ENCODE measurements at places on chromosomes 1 and 21.

GRCh38 chr1:231534703-231535159, 6.3 kb downstream of the TSNAX start:
- no peak for DNase-seq

DNA sequence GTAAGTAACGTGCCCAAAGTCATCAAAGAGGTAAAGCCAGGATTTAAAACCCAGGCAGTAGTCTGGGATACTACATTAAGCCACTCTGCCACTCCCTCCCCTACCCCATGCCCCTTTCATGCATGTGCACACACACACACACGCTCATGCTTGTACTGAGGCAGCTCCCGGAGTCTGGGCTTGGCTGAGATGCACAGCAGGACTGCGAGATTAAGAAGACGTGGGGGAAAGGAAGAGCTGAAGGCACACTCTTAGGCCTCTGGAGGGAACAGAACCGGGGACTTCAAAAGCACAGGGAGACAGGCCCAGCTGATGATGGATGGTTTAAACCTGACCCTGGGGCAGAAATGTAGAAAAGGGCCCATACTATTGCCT, 98.3 kb downstream of the GLIS1 start:
- no peak for DNase-seq

DNA sequence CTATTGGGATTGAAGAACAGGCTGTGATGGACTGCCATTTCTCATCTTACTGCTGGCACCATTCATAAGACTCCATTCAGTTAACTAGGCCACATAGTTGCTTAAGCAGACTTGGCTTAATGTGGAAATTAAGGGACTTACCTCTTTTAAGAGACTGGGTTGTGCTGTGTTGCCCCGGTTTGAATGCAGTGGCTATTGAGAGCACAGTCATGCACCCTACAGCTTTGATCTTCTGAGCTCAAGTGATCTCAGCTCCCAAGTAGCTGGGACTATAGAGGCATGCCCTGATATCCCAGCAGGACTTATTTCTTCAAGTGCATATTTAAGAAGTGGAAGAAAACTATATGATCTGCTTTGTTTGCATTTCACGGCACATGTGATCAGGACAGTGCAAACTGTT, 181.1 kb downstream of the RASAL2 start:
- no peak for DNase-seq

DNA sequence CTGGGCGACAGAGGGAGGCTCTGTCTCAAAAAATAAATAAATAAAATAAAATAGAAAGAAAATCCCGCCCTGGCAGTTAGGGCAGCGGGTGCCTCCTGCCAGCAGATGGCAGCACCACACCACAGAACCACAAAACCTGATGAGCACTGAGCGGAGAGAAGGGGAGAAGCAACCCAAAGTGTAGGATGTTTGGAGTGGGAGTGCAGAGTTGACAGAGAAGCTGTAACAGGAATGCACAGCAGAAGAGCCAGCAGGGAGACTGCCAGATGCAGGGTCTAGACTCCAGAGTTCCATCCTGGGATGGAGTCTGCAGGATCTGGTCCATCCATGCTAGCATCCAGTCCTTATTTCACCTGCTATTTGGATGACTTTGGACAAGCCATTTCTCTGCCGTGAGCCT, 29.7 kb upstream of the KIRREL1 start:
- peak; percentile 62 for DNase-seq

- no peak for DNase-seq
Observed at GRCh38 chr1:60965280-60965854, 117.0 kb upstream of the NFIA start.

- DNase-seq, result no peak
Observed at GRCh38 chr1:74652711-74653139, 20.9 kb downstream of the ERICH3 start.

DNA sequence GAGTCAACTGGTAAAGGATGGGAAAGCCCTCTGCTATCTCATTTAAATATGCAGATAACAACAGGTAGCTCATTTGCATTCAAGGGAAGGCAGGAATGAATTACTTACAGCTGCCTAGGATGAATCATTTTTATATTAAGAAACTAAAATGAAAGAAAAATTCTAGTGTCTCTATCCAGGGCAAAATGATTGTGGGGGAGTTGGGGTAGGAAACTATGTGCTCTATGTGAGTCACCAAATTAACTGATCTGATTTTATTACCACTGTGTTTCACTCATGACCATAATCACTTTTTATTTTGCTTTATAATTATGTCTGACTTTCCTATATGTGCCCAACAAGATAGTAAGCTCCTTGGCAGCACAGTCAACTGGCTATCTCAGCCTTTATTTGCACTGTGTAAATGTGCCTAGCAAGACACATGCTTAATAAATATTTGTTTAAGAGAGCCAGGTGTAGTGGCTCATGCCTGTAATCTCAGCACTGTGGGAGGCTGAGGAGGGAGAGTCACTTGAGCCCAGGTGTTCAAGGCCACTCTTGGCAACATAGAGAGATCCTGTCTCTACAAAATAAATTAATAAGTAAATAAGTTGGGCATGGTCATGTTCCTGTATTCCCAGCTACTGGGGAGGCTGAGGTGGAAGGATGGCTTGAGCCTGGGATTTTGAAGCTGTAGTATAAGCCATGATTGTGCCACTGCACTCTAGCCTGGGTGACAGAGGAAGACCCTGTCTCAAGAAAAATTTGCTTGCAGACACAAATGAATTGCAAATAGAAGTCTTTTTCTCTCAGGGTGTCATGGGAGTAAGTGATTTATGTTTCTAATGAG, 84.1 kb downstream of the SPAG17 start:
- DNase-seq, result no peak

DNA sequence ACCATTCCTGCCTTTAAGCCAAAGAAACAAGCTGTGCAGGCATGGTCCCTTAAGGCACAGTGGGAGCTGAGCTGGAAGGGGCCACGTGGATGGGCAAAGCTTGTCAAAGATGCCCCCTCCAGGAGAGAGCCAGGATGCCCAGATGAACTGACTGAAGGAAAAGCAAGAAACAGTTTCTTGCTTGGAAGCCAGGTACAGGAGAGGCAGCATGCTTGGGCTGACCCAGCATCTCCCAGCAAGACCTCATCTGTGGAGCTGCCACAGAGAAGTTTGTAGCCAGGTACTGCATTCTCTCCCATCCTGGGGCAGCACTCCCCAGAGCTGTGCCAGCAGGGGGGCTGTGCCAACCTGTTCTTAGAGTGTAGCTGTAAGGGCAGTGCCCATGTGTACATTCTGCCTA, 1.3 kb upstream of the SLC50A1 start:
- no peak for DNase-seq

GRCh38 chr1:44939061-44939460, 47.3 kb downstream of the EIF2B3 start:
- no peak for DNase-seq

DNA sequence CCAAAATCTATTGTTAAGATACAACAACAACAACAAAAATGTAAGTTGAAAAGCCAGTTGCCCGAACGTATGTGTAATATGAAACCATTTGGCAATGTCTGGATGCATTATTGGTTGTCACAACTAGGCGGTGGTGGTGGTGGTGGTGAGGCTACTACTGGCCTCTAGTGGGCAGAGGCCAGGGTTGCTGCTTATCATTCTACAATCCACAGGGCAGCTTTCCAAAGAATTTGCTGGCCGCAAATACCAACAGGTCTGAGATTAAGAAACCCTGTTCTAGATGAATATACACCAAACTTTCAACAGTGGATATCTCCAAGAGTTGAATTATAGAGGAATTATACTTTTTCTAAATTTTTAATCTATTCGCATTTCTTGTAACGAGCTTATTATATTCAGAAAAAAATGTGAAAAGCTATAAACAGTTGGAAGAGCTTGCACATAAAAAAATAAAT, 26.8 kb upstream of the ZNF697 start:
- no peak for DNase-seq

- no peak for DNase-seq
Observed at GRCh38 chr1:242556759-242557158, 32.3 kb upstream of the PLD5 start.

DNA sequence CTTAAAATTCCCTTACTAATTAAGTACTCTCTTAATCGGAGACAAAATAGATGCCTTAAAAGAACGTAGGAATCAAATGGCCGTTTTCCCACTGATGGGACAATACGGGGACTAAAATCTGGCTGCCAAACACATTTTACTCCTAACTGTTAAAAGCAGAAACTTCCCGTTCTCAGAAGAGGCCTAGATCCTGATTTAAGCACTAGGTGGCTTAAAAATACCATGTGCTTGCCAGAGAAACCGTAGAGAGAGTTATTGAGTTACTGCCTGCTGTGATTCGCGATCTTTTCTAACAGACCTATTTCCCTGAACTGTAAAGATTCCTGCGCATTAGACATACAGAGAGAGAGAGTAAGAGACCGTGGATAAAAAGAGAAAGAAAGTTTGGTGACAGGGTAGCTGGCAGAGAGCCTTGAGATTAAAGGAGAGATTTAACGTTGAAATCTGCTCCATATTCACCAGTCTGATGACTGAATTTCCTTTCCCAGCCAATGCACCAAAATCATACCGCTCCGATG, 54.4 kb upstream of the STUM start:
- no peak for DNase-seq

DNA sequence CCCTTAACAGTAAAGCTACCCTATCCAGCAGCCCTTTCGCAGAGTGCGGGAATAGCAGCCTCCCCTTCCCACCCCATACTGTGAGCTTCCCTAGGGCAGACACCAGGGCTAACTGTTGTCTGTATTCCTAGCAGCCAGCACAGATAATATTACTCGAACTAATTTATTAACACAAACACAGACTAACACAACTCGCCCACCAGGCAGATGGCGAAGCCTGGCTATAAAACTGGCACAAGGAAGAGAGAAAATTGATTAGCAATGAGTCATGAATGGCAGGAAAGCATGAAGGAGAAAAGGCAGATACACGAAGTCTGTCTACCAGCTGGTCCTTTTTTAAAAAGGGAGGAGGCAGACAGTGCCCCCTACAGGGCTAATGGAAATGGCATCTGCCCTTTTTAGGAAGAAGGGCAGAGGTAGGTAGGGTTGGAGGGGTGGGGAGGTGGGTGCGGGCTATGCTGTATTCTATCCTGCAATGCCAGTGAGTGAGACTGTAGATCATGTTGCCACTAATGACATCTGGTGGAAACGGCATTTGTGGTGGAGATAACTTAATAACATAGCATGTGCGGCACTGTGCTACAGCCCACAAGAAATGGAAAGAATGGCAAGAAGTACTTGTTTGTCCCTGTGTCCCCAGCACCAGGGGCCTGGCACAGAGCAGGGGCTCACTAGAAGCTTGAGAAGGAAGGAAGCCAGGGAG, 30.6 kb upstream of the CTPS1 start:
- peak; percentile 67 for DNase-seq

DNA sequence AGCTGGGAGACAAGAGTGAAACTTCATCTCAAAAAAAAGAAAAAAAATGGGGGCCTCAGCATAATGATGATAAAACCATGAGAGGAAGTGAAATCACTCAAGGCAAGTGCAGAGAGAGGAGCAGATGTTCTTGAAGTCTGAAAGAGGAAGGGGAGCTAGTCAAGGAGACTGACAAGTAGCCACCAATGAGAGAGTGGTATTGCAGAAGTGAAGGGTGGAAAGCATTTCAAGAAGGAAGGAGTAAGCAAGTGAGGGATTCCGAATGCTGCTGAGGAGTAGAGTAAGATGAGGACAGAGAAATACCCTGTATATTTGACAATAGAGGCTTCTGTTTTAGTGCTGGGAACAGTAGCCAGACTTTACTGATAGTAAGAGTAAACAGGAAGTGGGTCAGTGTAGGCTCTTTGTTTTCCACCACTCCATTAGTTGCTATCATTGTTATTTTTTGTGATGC, 2.9 kb downstream of the TATDN3 start:
- no peak for DNase-seq

GRCh38 chr21:15487196-15487550, 242.6 kb upstream of the USP25 start:
- DNase-seq, result no peak

GRCh38 chr1:116488071-116488470, 82.8 kb downstream of the CD58 start:
- no peak for DNase-seq

- DNase-seq, result no peak
Observed at GRCh38 chr1:116741836-116742565, 12.2 kb upstream of the CD2 start.

DNA sequence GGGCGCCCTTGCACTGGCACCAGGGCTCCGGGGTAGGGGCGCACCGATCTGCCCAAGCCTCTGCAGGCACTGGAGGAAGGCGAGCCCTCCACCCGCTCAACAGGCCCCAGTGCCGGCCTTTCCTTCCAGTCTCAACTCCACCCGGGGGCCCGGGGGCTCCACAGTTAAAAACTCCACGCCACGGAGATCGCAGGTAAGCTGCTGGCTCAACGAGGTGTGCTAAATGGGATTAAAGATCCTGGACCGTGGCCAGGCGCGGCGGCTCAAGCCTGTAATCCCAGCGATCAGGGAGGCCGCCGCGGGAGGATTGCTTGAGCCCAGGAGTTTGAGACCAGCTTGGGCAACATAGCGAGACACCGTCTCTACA, 536 bp downstream of the HSF2BP start:
- no peak for DNase-seq

DNA sequence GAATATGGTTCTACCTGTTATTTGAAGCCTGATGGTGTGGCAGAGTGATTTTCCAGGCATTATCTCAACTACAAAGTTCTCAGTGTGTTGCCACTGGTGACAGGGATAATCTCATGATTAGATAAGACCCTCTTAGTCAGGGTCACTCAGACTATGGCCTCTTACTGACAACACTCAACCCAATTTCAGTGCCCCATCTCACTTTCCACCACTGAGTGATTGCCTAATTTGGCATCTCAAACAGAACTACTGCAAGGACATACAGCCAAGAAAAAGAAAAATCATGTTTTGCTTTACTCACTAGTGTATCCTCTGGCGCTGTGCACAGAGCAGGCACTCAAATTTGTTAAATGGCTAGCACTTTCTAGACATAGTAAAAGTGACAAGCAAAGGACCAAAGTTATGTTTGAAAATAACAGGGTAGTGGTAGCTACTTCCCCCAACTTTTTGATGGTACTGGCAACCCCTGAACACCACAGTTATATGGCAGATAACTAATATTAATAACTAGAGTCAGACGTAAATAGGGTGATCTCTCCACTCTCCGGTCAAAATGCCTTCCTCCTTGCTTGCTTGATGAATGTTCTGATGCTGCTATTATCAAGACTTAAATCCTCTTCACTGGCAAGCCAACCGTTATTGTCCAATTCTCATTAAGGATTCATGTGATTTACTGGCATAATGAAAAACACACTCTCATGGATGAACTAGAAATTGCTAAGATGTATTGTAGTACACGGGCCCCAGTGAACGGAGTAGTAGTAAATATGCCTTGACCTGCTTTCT, 37.1 kb upstream of the SLC30A10 start:
- DNase-seq, result no peak

DNA sequence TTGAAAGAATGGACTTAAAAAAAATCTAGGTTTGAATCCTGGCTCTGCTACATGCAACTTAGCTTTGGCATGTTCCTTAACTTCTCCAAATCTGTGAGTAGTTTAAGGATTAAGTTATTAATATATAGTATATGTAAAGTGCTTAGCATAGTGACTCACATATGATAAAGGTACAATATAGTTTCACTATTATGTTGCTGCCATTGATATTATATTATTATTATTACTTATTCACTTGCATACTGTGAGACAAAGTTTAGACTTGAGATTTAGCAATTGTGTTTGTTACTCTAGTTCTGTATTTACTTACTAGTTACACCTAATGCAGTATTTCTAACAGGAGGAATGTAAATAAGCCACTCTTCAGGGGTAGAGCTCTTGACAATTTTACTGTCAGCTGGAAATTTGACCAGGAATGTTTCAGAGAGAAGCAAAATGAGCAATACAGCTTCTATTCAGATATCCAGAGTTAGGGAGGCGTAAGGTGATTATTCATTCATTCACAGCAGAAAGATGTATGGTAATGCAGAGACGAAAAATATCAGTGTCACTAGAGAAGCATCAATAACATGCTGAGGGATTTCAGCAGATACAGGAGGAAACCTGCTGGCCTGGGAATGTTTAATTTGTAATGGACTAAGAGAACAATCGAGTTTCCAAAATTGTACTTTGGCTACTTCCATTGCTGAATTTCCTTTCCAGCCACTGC, 25.5 kb downstream of the RGS7 start:
- DNase-seq, result no peak
